ENCODE measurements at places on chromosomes 6 and 20. TPM values are rescaled to one million over a fixed set of nuclear protein-coding genes. Genes with fewer than 3 reads are reported as not detected.
A peak's percentile ranks its signal among the peaks of the same experiment; 100 is the strongest.

Gene MUC22
- total RNA-seq: not detected

Gene CLVS2
- total RNA-seq: 0.26 TPM

Gene CRISP3
- total RNA-seq: not detected

Gene AFDN
- 153 TPM for total RNA-seq

Gene NNAT
- 43.1 TPM for total RNA-seq

Gene TENT5A
- total RNA-seq: 1.6 TPM

Gene CD93
- total RNA-seq: not detected

Gene SLC35D3
- total RNA-seq: 0.57 TPM

Gene TMEM30A
- 65.2 TPM for total RNA-seq

Gene RPS18
- total RNA-seq: 3,296 TPM

Gene MEI4
- total RNA-seq: 0.55 TPM

Gene ZBTB12
- 31.0 TPM for total RNA-seq

Gene ULBP2
- total RNA-seq: not detected

Gene PPT2
- 43.1 TPM for total RNA-seq

Gene SAPCD1
- total RNA-seq: 3.2 TPM

Gene FGD2
- 0.09 TPM for total RNA-seq

Gene CCR6
- not detected for total RNA-seq

Gene CLPSL2
- 6.0 TPM for total RNA-seq

Gene SYCP2L
- total RNA-seq: 3.5 TPM

DNA sequence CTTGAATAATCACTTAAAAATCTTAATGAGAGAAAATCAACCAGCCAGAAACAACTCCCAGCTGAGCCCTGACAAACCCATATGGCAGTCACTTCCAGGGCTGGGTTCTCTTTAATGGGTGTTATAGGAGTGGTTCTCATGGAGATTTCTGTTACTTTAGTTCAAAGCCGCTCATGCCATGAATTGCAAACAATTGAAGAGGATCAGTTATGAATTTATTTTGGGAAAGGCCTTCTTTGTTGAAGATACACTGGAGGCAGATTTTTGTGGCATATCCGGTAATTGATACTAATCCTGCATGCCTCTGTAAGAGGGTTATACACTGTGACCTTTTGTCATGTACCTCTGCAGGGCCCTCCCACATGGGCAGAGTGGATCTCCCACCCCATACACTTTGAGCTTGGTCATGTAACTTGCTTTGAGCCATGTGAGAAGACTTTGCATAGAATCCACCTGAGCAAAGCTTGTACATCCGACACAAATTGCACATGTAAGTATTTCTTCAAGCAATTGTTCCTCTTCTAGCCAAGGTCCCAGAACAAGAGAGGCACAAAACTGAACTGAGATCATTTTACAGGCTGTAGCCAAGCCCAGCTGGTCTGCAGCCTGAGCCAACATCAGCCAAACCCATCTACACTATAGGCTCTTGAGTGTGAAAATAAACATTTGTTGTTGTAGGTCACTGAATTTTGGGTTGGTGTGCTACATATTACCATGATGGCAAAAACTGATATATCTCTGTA lies 492.3 kb downstream of the PREX1 start:
- no peak for DNase-seq

GRCh38 chr20:4445784-4446183 lies 275.9 kb upstream of the PRND start:
- no peak for DNase-seq

GRCh38 chr6:118752803-118753202 lies 101.4 kb upstream of the CEP85L start:
- DNase-seq: no peak

DNA sequence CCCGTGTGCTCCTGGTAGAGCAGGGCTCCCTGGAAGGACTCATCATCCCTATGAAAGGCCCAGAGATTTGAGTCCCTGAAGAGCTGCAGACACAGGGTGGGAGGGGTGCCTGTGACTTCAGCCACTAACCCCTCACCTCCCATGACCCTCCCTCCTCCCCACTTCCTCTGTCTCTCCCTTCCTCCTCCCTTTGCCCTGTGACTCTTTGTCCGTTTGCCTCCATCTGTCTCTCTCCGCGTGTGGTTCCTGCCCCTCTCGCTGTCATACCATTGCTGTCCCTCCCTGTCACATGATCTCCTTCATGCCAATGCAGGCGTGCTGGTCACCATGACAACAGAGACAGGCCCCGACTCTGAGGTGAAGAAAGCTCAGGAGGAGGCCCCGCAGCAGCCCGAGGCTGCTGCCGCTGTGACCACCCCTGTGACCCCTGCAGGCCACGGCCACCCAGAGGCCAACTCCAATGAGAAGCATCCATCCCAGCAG lies 19.0 kb downstream of the EPB41L1 start:
- DNase-seq: peak; percentile 92

DNA sequence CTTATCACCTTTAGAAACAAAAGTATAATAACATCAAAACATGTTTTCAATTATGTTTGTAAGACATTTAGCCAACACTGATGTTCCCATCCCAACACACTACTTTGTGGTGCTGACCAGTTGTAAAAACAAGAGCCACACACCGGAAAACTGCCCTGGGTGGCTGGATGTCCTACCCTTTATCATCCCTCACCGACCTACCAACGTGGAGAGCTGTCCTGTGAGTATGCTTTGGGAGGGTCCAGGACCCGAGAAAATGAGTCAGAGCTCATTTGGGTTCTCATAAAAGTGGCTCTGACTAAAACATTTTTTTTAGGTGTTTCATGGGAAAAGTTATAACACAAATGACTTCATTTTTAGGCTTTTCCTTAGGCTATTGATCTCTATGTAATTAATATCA lies 29.3 kb upstream of the CTAGE9 start:
- no peak for DNase-seq

DNA sequence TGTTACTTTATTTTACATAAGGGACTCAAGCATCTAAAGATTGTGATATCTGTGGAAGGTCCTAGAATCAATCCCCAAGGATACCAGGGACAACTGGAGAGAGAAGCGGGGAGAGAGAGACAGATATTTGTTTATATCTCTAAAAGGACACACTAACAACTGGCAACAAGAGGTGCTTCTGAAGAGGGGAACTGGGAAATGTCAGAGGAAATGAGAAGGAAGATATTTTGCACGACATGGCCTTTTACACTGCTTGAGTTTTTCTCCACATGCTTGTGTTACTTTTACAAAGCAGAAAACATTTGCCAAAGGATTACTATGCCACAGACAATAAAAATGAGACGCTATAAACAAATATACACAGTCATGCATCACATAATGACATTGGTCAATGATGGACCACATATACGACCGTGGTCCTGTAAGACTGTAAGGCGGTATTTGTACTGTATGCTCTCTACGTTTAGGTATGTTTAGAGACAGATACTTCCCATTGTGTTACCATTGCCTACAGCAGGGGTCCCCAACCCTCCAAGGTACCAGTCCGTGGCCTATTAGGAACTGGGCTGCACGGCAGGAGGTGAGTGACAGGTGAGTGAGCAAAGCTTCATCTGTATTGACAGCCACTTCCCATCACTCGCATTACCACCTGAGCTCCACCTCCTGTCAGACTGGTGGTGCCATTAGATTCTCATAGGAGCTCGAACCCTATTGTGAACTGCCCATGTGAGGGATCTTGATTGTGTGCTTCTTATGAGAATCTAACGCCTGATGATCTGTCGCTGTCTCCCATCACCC lies 64.6 kb upstream of the PTPN1 start:
- no peak for DNase-seq

DNA sequence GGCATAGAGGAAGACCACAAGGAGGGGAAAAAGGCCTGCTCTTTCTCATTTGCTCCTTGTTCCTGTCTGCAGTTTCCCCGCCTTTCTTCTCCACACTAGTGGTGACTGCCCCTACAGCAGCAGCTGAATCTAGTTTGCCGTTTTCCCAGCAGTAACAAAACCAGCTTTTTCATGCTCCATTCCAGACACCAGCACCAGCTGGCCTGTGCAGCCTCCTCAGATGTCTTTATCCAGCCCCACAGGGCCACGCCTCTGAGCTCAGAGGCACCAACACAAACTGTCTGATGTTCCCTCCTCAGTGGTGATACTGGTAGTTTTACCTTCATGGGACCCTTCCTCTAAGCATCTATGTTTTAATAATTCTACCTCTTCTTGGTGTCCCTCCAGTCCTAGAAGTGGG lies 70.4 kb upstream of the SLC24A3 start:
- DNase-seq: no peak

- DNase-seq: no peak
Observed at GRCh38 chr6:6883011-6883410, 224.8 kb upstream of the RREB1 start.

DNA sequence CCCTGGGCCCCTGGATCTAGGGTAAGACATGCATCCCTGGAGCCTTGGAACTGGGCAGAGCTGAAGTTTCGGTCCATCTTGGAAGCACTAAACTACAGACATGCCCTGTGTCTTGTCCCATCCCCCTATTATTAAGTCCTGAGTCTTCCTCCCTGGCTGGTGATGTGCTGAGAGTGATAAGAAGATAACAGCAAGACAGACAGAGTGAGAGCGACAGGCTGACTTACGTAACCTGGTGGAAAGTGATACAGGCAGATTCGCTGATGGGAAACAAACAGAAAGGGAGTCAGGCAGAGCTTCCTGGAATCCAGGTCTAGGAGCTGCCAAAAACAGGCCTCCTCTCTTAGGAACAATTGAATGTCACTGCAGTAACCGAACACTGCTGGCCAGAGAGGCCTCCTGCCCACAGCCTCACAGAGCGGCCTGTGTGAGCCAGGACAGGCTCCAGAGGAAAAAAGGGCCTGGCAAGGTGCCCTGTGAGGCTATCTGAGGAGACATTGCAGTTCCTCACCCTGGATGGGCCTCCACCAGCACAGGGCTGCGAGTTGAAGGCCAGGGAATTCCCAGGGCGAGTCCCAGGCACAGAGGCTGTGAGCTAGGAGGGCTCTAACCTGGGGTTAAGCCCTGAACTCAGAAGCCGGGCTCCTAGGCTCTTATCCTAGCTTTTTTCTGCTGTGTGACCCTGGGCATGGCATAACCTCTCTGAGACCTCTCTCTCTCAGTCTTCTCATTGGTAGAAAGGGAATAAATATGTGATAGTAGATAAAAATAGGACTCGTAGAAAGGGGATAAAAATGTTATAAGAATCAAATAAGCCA lies 34.2 kb upstream of the B4GALT5 start:
- DNase-seq: no peak

DNA sequence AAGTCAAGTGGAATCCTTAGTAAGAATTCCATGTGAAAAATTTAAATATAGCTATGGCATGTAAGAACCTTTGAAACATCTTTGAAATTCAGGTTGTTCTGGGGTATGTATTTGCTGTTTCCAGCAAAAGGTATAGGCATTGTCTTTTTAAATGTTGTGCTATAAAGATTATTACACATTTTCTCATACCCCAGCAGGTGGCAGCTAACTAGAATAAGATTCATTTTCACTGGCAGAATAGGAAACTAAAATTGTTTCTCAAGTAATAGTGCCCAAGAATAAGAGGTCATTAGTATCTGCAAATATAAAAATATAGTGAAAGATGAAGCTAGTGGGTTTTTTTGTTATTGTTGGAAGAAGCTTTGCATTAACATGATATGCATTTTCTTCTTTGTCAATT lies 1.8 kb downstream of the GRIK2 start:
- no peak for DNase-seq

DNA sequence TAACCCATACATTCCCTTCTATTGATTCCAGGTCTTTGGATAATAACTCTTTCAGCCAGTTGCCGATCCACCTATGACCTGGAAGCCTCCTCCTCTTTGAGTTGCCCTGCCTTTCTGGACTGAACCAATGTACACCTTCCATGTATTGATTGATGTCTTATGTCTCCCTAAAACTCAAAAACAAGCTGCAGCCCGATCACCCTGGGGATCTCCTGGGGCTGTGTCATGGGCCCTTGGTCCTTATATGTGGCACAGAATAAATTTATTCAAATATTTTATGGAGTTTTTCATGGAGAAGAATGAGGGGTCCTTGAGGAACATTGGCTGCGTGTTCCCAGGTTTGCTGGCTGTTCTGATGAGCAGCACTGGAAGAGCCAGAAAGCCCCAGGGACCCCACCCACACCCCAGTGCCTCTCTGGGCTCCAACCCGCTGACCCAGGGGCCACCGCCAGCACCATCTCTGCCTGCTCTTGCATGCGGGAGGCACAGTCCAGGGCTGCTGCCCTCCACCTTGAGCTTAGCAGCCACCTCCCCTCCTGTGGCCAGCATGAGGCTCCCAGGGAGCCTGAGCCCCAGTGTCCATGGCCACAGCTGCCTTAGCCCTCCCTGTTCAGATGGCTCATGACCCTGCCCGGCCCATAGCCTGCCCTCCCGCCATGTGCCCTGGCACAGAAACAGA lies 36.5 kb upstream of the CST7 start:
- no peak for DNase-seq

GRCh38 chr6:139549561-139550070 lies 175.2 kb upstream of the CITED2 start:
- DNase-seq: no peak

GRCh38 chr20:8402798-8403197 lies 270.7 kb downstream of the PLCB1 start:
- DNase-seq: no peak

- peak; percentile 90 for DNase-seq
Observed at GRCh38 chr20:32091888-32092346, 17.6 kb upstream of the TM9SF4 start.

GRCh38 chr6:76633259-76633658 lies 560.8 kb upstream of the IMPG1 start:
- DNase-seq: peak; percentile 58

- DNase-seq: no peak
Observed at GRCh38 chr6:18264923-18265377, 620 bp upstream of the DEK start.

GRCh38 chr6:33758815-33759216 lies 12.1 kb upstream of the IP6K3 start:
- DNase-seq: no peak

DNA sequence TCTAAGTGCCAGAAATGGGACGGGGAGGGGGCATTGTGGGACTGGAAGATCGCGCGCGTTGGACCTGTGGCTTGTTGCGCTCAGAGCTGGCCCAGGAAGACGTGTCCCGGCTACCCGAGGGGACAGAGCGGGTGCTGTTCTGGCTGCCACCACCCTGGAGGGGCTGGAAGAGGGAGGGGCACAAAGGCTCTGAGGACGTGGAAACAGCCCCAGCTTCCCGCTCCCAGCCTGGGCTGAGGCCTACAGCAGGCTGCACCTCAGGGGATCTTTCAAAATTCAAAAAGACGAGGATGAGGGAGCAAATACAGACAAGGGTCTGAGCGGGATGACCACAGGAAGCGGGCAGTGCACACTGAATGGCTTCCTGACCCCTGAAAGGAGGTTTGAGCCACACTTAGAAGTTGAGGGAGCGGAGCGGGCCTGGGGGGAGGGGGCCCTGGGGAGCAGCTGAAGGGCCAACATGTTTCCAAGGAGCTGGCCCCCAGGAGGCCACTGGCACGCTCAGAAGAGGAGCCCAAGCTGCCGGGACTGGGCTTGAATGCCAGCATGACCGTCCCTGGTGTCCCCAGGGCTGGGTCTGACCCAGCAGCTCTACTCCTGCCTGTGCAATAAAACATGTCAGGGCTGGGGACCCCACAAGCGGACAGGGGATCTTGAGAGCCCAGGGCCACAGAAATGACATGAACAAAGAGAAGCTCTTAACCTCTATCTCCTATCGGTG lies 1.3 kb downstream of the OXT start:
- no peak for DNase-seq

GRCh38 chr6:34556031-34556471 lies at the start of gene SPDEF:
TSS of gene SPDEF (minus strand) at chr6:34556329. CDS start at chr6:34544455, 11,874 bp downstream.
- DNase-seq: no peak

GRCh38 chr6:134607411-134607810 lies 289.5 kb upstream of the SGK1 start:
- DNase-seq: no peak
